ENCODE measurements at places on chromosomes 4 and X.

DNA sequence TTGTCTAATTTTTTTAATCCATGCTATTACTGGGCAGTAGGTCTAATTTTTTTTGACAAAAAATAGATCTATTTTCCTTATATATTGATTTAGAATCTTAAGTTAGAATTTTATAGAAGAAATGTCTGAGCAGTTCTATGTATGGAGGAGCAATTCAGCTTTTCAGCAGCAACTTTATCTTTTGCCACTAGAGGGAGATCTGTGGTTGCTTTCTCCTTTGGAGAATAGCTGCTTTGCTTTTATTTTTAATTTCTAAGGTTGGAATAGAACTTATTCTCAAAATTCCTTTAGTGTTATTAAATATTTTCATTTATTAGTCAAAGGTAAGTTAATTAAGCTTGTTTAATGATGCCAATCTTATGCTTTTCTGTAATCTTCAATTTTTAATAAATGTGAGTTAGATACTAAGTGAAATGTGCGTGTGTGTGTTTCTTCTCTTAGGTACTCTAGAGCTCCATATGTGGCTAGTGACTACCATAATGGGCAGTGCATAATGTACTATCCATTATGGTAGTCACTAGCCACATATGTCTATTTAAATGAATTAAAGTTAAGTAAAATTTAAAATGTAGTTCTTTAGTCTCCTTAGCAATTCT, 29.3 kb downstream of the FAM199X start:
- DNase-seq: no peak

- no peak for DNase-seq
These were observed 58.8 kb downstream of the FRMPD4 start for GRCh38 chrX:12197030-12197429.

DNA sequence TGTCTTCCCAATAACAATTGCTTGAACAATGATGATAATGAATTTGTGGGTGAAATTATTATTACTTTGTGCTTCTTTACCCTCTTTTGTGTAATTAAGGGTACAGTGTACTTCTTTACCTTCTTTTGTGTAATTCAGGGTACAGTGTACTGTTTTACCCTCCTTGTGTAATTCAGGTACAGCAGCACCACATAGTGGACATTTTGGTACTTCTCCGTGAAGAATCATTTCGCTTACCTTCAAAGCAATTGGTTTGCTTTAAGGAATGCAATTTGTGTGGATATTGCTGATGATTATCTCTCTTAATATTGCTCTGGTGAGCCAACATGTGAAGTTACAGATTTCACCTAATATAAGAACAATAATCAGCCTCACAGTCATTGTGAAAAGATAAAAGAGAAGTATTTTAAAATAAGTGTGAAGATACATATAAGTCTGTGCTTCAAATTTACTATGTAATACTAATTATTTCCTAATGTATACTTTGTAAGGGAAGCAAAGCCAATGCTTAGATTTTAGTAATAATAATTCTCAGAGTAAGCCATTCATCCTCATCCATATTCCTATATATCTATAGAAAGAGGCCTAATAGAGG, 27.2 kb upstream of the SEC24B start:
- no peak for DNase-seq

- no peak for DNase-seq
These were observed 439.0 kb downstream of the GPM6A start for GRCh38 chr4:175373031-175373430.

DNA sequence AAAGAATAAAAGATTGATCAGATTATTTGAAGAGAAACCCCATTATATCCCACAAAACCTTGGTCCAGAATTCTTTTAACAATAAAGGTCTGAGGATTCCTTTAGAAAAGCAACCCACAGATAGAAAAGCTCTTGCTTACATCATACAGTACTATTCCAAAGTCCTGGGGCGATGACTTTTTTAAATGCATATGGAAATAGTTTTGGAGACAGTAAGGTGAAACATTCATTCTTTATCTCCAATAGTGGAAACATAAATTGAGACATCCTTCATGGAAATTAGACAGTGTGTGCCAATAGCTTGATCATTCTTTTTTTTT, 85.7 kb upstream of the UCP1 start:
- no peak for DNase-seq

DNA sequence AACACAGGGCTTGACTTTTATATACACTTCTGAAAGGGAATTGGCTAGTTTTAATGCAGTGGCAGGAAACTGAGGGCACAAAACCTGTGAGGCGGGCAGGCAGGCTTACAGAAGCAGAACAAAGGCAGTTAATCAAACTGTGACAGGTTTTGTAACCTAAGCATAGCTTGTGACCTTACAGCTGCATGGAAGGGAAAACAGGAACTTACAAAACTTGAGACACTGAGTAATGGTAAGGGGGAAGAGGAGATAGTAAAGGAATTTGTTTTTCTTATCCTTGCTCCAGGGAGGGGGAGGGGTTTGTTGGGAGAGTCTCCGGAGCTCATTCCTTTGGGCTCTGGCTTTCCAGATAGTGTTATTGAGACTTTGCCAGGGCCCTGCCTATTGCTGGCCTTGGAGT, 55.6 kb downstream of the SLITRK4 start:
- DNase-seq: no peak

DNA sequence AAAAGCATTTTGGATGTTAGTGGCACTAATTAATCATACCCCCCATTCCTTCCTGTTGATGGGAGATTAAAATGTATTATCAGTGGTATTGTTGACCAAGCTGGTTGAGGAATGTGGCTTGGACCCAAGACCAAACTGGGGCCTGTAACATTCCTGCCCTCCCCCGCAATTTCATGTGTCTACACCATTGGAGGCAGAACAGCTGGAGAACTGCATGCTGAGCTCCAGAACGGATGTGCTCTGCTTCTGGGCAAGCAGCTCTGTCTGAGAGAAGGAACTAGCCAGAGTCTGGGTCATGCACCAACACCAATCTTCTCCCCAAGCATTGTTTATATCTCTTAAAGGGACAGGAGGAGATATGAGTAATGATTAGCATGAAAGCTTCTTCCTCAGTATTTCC, 185.5 kb downstream of the CEP135 start:
- DNase-seq: no peak

- DNase-seq: no peak
These were observed 1.5 kb upstream of the IL1RAPL1 start for GRCh38 chrX:28585767-28586166.

DNA sequence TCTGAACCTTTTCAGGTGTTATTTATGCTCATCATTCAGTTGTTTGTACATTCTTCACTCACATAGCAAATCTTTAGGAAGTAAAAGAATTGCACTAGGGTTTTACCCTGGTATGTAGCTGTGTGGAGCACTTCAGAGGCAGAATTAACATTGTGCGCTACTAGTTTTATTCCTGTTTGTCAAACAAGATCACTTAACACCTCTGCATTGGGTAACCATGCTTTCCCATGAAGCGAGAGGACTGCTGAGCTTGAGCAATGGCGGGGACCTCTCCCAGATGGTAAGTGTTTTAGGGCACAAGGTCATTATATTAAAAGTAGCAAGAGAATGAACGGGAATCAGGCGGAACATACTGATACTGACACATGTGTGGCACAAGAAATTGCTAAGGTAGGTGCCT, 59.2 kb downstream of the SHROOM3 start:
- no peak for DNase-seq

DNA sequence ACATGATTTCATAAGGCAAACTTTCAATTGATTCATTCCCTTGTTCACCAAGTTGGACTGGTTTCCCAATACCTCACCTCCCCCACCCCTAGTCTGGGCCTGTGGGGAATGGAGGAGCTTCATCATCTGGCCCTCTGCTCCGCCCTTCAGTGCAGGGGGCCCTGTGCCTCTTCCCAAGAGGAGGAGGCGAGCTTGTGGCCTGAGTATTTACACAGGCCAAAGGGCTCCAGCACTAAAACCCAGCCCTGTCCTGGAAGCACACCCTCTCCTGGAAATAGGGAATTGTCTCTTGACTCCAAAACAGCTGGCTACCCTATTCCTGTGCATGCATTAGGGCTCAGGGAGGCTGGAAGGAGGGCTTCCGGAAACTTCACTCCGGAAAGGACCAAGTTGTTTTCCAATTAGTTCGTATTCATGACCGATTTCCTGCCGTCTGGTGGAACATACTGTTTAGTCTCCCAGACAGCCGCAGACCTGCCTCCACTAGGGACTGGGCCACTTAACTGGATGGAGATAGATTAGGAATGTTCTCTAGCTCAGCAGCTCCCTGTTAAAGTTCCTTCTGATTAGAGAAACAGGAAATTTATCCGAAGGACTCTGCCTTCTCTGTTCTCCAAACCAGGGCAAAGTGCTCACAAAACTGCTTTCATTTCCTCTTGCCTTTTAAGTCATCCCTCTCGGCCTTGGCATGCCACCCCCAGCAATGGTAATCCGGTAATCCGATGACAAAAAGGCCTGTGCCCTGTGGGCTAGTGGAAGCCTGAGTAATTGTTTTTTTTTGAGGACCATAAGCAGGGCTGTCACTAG, 5.8 kb downstream of the SRPX2 start:
- no peak for DNase-seq

DNA sequence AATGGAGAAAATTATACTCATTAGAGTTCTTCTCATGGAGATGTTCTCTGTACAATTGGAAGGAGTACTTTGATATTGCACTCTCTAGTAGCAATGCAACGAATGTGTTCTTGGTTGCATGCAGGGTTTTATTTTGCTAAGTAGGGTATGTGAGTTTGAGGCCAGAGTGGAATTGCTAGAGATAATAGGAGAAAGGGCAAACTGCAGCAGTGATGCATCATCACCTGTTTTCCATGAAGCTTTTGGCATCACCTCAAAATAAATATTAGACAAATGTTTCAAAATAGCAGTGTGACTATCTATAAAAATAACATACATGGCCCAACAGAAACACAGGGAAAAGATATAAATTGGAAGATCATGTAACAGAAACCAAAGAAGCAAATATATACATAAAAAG, 93.3 kb downstream of the TIGD2 start:
- DNase-seq: no peak

DNA sequence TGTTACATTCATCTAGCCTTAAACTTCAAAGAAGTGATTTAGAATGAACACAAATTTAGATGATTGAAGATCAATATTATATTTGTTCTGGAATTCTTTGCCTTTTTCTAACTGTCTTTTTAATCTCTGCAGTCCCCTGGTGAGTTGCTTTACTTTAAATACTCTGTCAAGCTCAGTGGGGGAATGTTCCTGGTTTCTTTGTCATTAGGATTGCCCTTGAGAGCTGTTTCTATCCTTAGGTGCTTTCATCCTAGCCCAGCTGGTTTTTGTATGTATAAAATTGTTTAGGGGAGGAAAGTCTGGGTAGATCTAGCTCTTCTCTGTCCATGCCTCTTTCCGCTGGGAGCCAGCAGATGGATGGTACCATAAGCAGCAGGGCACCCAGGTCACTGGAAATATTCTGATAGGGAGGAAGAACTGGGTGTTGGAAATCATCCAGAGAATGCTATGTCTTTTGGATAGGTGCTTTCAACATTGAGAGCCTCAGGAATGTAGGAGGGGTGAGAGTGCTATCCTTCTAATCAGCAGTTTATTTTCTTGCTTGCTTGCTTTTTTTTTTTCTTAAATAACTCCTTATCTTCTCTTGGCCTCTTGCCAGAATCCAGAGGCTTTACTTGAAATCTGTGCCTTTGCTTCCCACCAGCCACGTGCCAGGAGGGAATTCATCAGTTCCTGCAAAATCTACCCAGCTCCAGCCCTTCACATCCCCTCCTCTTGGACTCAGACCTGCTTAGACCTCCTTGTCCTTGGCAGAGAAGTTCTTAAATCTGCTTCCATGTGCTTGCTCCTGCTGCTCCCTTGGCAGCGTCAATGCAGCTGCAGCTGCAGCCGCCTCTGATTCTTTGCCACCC, 215.3 kb upstream of the ANXA3 start:
- no peak for DNase-seq

DNA sequence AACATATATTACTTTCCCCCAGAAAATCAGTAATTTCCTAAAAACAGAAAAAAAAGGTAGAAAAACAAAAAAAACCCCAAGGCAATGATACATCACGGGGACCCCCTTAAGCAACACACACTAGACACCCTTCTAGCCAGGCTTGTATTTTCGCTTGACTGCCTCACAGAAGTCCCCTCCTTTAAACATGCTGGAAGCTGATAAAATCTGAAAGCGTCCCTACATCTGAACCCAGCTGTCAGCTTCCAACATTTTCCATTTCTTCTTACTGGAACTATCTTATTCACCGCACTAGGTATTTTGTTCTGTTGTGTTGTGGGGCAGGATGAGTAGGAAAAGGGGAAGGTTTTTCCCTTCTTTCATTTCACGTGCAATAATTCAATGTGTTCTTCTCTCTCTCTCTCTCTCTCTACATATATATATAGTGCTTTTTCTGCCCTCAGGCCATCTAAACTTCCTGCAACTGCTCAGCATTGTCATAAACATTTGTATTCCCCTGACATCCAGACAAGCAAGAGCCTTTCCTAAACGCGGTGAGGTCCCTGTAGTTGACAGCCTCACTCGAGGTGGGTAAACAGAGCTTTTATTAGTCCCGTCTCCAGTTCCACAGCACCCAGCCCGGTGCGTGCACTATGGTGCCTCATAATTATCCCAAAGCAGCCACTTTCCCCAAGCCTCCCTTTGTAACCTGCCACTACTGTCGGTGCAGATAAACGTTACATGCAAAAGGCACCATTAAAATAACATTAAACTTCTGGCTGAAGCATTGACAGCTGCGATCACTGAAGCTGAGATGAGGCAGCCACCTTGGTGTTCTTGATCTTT, 82.5 kb downstream of the GATB start:
- no peak for DNase-seq

DNA sequence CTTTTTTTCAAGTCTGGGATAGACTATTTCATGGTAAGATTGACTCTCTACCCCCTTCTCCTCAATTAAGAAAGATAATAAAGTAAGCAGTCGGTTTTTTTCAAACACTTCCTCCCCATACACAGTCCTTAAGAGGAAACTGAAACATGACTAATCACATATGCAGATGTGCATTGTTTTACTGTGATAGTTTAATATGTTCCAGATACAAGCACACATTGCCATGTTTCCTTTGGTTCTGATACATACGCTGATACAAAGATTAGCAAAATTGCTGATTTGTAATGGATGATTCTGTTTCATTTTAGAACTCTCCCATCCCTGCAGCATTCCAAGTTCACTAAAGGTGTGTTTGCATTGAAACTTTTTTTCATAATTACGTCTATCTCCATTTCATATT, 76.1 kb downstream of the FBXO8 start:
- DNase-seq: no peak

All from stimulated activated CD4-positive, alpha-beta T cell treated with anti-CD3 and anti-CD28 coated beads, Interleukin-2, amount 100 ng/mL, for 24 hours (primary cell).